ENCODE measurements at places on chromosomes 16 and 17.
A peak's percentile ranks its signal among the peaks of the same experiment; 100 is the strongest.

- no peak for DNase-seq
Measured at GRCh38 chr16:86823125-86823524, 244.8 kb downstream of the FOXL1 start.

- no peak for DNase-seq
Measured at GRCh38 chr17:40958086-40958953, 8.4 kb downstream of the KRT39 start.

DNA sequence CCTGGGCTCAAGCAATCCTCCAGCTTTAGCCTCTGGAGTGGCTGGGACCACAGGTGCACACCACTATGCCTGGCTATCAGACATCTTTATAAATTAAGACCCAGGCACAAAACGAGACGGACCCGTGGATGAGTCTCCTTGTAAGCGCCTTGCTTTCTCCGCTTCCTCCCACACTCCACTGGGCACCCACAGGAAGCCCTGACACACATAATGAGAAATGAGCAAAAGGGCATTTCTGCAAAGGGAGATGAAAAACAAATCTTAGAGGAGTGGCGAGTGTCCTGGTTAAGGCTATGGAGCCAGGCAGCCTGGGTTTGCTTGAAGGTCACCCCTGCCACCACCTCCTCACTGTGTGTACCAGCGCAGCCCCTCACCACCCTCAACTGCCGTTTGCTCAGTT is 56.3 kb downstream of the XYLT1 start:
- no peak for DNase-seq

GRCh38 chr16:16081141-16081540 is 131.7 kb downstream of the ABCC1 start:
- no peak for DNase-seq

- DNase-seq, result no peak
Measured at GRCh38 chr16:3143598-3144320, 8.9 kb downstream of the ZNF213 start.

- no peak for DNase-seq
Measured at GRCh38 chr17:58382108-58382871, 30.3 kb upstream of the SUPT4H1 start.

DNA sequence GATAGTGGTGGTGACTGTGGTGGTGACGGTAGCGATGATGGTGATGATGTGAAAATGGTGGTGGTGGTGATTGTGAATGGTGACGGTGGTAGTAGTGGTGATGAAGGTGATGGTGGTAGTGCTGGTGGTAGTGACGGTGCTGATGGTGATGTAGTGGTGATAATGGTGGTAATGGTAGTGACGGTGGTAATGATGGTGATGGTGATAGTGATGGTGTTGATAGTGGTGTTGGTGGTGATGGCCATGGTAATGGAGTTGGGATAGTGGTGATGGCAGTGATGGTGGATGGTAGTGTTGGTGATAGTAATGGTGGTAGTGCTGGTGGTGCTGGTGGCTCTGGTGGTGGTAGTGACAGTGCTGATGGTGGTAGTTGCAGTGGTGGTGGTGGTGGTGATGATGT is 14.7 kb upstream of the RBFOX1 start:
- no peak for DNase-seq

- DNase-seq, result no peak
Measured at GRCh38 chr16:16036359-16036792, 87.0 kb downstream of the ABCC1 start.

- no peak for DNase-seq
Measured at GRCh38 chr17:64259426-64259825, 3.6 kb downstream of the TEX2 start.

DNA sequence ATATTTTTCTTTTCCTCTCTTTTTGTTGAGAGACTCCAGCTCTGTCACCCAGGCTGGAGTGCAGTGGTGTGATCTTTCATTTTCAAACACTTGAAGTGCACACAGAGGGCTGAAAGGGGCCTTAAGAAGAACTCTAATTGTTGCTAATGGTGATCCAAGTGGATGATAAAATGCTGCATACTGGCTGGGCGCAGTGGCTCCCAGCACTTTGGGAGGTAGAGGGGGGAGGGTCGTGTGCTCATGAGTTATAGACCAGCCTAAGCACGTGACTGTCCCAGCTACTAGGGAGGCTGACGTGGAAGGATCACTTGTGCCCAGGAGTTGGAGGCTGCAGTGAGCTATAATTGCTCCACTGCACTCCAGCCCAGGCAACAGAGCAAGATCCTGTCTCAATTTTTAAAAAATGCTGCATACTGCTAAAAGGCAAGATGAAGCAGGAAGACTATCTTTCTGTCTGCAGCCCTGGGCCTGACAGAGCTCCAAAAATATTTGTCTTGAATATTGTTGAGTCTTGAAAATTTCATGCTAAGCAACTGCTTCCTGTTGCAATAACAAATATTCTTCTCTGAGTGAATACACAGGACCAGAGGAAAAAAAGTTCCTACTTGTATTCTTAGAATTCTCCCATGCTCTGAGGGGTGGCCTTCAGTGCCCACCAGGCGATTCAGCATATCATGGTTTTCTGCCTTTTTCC is 63.7 kb upstream of the AKTIP start:
- no peak for DNase-seq

- no peak for DNase-seq
Measured at GRCh38 chr16:14148569-14148968, 77.5 kb downstream of the MRTFB start.

- no peak for DNase-seq
Measured at GRCh38 chr17:65820306-65820705, 258.9 kb upstream of the AXIN2 start.

- DNase-seq, result no peak
Measured at GRCh38 chr16:56732366-56732765, 2.4 kb downstream of the NUP93 start.

DNA sequence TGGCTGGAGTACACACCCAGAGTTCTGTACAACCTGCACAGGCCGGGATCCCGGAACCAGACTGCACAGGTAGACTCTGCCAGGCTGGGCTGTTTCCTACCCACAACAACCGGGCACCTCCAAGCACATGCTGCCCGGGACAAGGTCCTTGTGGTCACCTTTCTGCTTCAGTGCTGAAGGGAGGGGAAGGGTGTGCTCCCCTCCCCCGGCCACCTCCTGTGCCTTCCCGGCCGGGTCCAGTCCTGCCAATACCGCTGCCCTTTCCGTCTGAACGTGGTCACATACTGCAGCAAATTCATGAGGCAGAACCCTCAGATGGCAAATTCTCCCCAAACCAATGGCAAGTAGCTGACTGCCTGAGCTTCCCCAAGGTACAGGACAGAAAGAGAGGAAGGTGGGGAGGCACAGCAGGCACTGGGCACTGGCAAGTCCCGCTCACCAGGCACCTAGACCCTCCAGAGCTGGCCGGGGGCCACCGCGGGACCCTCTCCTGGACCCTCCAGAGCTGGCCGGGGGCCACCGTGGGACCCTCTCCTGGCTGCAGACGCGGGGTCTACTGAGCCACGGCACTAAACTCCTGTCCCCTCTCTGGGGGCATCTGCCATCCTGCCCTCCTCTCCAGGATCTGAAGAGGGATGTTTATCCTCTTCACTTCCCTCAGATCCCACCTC is 22.8 kb downstream of the SLC43A2 start:
- DNase-seq, result no peak

GRCh38 chr17:76152591-76152990 is 11.5 kb upstream of the FOXJ1 start:
- no peak for DNase-seq

- DNase-seq, result no peak
Measured at GRCh38 chr17:951325-952132, 28.0 kb downstream of the NXN start.

DNA sequence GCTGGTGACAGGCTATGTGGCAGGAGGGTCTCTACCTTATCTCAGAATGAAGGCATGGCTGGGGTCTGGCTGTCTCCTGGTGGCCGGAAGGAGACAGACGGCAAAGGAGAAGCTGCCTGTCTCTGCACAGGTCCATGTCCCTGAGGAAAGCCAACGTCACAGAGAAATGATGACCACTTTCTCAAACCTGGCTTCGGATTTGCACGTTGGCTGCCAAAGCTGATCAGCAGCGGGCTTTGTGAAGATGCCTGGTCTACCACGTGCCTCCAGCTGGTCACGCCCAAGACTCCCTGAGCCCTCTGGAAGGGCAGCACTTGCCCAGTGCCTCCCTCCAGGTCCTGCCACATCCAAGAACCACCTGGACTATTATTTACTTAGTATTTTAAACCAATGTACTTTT is 8.4 kb downstream of the DEXI start:
- no peak for DNase-seq

DNA sequence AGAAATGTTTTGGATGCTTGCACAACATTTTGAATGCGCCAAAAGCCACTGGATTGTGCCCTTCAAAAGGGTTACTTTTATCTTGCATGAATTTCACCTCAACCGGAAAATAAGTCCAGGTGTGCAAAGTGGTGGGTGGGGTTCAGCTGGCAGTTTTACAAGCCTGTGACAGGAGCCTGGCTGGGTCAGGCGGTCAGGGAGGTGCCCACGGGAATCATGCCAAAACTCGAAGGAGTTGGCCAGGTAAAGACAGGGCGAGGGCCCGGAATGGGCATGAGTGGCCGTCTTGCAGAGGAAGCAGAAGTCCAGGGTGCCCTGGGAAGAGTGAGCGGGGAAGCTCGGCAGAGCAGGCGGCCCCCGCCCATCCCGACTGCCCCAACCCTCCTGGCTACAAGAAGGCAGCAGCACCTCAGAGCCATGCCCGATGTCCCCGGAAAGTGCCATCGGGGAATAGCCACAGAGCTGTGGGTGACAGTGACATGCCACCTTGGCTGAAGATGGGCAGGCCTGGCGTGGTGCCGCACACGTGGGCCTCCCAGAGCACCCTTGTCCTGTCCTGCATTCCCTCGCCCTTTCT is 19.1 kb upstream of the CACNG1 start:
- DNase-seq, result no peak

GRCh38 chr17:21019976-21020586 is 22.7 kb downstream of the USP22 start:
- DNase-seq, result peak; percentile 38

DNA sequence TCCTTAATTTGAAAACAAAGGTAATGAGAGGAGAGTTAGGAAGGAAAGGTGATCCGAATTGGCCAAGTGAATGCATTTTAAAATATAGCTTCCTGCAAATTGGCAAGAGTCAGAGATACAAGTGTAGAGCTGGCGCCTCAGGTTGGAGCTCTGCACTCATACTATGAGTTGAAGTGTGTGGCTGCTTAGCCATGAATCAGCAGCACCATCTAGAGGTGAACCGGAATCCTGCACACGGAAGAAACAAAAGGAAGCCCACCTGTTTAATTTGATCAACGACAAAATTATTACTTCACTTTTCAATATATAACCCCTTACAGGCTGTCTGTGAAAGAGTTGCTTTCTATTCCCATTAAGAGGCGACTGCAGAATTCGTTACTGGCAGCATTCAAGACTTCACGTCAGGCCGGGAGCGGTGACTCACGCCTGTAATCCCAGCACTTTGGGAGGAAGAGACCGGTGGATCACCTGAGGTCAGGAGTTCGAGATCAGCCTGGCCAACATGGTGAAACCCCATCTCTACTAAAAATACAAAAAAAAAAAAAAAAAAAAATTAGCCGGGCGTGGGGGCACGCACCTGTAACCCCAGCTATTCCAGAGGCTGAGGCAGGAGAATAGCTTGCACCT is 1253.7 kb upstream of the CDH8 start:
- peak; percentile 19 for DNase-seq

DNA sequence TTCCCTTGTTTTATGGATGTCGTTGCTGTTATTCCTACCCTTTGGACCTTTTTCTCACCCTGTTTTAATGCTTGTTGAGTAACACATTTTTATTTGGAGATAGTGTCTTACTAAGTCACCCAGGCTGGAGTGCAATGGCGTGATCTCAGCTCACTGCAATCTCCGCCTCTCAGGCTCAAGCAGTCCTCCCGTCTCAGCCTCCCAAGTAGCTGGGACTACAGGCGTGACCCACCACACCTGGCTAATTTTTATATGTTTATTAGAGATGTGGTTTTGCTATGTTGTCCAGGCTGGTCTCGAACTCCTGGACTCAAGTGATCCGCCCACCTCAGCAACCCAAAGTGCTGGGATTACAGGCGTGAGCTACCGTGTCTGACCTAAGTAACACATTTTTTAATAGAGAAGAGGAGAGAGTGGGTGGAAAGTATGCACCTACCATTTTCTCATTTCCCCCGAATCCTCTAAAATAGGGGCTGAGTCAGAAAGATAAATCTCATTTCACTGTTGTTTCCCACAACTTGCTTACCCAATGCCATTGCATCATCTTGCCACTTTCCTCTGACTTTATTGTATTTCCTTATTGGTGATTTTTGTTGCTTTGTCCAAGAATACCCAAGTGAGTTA is 7.0 kb downstream of the DHX40 start:
- DNase-seq, result no peak

DNA sequence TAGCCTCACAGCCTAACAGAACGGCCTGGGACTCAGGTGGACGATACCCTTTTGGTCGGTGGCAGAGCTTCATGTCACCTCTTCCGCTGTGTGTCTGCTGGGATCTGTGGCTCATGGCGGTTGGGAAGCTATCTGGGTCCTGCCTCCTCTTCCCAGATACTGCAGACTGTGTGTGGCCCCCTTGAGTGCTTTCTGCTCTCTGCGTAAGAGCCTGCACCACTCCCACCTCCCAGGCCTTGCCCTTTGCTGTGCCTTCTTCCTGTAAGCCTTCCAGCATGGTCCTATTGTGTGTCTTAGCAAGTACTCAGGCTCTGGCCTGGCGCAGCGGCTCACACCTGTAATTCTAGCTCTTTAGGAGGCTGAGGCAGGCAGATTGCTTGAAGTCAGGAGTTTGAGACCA is 17.5 kb upstream of the ADCY7 start:
- no peak for DNase-seq

- no peak for DNase-seq
Measured at GRCh38 chr16:15792563-15792971, 64.3 kb downstream of the MYH11 start.

- no peak for DNase-seq
Measured at GRCh38 chr17:73972901-73973300, 230.6 kb upstream of the RPL38 start.

GRCh38 chr17:8994319-8994718 is 27.0 kb upstream of the NTN1 start:
- peak; percentile 50 for DNase-seq

DNA sequence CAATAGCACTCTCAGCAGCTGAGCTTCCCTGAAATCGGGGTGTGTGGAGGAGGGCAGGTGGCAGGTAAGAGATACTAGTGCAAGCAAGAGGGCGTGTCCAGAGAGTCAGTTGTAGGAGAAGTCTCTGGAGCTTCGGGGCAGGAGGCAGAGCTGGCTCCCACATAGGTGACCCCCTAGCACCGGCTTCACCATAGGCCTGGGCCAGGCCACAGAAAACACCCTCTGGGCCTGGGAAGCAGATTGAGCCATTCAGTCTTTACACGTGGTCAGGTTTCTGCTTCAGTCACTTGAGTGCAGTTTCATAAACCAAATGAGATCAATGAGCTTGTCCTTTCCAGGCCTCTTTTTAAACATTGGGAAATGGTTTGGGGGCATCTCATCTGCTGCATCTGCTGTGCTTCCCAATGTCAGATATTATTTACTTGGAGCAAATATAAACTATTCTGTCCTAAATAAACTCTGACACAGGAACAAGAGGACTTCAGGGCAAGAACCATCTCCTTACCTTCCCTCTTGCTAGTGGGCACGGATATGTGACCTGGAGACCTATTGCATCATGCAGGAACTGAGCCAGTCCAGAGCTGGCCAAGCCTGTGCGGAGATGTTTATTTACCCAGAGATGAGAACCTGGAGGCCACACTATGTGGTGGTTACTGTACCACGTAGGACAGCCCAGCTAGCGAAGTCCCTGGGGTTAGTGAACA is 16.1 kb downstream of the CCR7 start:
- DNase-seq, result no peak

- DNase-seq, result no peak
Measured at GRCh38 chr17:1561420-1562175, 994 bp downstream of the PITPNA start.

All from NCI-H1694 treated with DMSO at 0.1 percent for 48 hours (cell line).